ENCODE measurements at places on chromosomes 2 and 18.

DNA sequence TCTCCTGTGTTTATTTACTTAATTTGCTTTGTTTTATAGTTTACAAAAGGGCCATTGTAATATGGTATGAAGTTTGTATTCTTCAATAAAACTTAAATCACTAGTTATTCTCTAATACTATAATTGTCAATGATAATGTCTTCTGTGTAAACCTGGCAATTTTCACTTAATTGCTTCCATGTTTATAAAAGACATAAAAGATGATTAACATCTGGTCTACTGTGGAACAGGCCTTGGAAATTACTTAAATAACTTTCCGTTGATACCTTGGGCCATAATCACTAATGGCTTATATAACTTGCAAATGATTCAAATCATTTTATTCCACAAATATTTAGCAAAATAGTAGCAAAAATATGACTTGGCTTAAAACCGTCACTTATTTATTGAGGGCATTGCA lies 743.8 kb downstream of the DSC3 start:
- DNase-seq, result no peak

DNA sequence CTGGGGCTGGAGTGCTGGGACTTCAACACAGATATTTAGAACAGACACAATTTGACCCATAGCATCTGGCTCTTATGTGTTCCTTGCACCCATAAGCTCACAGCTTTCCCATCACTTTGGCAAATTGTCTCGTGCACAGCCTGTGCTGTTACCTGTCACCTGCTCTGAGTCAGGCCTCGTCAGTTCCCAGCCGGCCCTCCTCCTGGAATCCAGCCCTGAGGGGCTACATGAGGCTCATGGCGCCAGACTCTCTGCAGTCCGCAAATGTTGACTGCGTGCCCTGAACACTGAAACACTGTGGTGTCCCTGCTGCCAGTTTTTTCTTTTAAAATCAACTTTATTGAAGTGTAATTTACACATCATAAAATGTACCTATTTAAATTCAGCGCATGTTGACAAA lies 65.4 kb upstream of the BZW1 start:
- DNase-seq, result no peak

- DNase-seq, result no peak
These were observed 26.3 kb downstream of the RHOB start for GRCh38 chr2:20473128-20473527.

GRCh38 chr2:69773206-69773605 lies 31.3 kb downstream of the ANXA4 start:
- DNase-seq, result no peak

DNA sequence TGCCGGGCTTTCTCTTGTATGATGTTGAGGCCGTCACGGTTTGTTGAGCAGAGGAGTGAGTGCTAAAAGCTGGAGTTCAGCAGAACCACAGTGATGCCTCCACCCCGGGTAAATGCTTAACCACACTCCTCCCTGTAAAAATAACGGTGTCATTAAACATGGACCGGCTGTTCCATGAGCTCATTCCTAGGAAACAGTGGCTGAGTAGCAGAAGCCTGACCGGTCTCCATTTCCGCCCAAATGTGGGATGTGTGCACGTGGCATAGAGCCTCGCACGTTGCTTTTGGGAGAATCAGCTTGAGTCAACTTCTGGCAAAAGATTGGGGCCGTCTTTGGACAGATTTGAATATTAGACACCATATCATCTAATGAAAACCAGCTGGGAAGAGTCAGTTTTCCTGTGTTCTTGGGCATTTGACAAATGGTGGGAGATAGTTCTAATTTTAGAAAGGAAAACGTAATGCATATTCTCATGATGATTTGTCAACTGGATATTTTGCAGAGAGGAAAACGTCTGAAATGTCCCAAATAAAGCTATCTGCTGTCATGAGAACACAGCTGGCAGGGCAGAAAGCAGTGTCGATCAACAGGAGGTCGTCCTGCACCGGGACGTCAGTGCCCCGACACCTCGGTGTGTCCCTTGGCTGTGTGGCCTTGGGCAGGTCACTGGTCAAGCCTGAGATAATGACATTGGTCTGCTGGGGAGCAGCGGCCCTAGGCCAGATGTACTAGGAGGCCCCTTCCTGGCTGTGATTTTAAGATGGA lies 42.4 kb downstream of the LRRFIP1 start:
- DNase-seq, result no peak

- DNase-seq, result no peak
These were observed 1.5 kb upstream of the KLHL30 start for GRCh38 chr2:238136820-238137537.
